SK-N-SH treated with all-trans-retinoic acid at 6 μM for 48 hours (cell line): ENCODE measurements at places on chromosomes 12 and 14.

GRCh38 chr12:66013224-66013623 lies 117.3 kb downstream of the LLPH start:
- peak; percentile 24; the same call in 2 of the 3 replicates for ATAC-seq

DNA sequence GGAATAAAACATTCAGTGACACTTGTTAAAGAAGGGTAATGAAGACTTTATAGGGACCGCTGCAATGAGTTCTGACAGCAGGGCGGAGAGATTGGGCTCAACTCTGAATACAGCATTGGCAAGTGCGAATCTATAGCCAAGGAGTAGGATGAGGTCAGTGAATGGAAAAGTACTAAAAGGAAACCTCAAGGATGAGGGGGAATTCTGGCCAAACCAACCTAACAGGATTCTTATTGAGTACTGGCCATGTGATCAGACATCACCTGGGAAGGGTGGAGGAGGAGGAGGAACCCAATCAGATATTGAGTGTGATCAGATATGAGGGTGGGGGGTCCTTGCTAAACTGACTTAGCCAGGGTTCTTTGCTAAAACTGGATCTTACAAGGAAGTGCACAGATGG lies 31.0 kb downstream of the DRAM1 start:
- ATAC-seq: no peak

DNA sequence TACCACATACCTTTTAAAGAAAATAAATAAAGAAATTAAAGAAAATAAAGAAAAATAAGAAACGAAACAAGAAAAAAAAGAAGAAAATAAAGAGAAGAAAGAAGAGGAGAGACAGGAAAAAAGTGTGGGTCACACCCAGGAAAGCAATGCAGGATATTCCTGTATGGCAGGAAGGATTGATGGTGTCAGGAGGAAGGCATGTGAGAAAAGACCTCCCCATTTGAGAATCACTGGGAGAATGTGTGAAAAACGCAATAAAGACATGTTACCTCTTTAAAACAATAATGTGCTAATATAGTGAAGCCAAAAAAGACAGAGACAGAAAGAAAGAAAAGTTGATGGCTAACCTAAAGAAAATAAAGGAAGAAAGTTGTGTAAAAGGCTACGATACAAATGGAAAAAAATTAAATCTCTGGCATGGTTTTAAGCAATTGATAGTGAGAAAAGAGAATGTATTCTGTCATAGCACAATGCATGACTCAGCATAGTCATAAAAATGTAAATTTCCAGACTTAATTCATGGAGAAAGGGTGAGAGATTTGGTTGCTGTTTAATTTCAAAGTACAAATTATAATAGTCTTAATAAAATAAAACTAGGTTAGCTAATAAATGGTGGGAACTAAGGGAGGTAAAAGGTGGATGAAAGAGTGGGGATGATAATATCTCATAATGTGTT lies 24.3 kb upstream of the FOXG1 start:
- no peak for ATAC-seq

DNA sequence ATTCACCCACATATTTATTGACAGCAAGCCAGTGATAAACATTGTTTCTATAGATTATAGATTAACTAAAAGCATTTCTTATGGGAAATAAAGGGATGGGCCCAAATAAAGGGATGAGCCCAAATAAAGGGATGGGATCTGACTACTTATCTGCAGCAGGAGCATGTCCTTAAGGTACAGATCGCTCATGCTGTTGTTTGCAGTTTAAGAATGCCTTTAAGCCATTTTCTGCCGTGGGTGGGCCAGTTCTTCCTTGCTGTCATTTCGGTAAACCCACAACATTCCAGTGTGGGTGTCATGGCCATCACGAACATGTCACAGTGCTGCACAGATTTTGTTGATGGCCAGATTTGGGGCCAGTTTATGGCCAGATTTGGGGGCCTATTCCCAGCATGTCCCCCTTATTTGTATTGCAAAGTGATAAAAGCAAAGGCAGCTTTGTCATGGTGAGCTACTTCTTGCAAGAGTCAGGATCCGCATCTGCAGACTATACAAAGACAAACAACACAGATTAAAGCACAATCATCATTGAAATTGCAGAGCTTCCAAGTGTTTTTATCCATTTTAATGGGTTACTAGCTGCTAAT lies 700.7 kb downstream of the LRFN5 start:
- no peak for ATAC-seq
